Activated T-cell treated with anti-CD3 and anti-CD28 coated beads, Interleukin-2, amount 50 U/mL, for 72 hours (primary cell): ENCODE measurements at places on chromosomes 3 and 15. TPM values are rescaled to one million over a fixed set of nuclear protein-coding genes. Genes with fewer than 3 reads are reported as not detected.

DNA sequence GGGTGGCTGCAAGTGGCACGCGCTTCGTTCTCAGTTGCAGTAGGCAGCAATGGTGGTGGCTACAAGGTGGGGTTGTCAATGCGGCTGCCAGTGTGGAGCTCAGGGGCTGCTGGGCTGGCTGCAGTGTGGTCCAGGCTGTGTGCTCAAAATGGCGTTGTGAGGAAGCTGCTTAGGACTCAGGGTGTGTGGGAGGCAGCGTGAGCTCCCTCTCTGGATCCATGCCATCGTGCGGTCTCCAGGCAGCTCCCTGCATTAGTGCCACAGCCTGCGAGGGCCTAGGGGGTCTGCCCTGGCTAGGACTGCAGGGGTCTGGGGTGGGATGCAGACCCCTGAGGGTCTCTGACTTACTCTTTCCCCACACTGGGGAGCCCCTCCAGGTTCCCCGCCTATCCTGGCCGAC, 397.2 kb downstream of the OCA2 start:
- H3K36me3 ChIP-seq, result no peaks in the 10 kb centered on the region
- no peak overlapping the region for H3K4me3 ChIP-seq
- H3K27ac ChIP-seq, result no peak overlapping the region
- no peak for DNase-seq
- H3K4me1 ChIP-seq, result no peaks in the 10 kb centered on the region

DNA sequence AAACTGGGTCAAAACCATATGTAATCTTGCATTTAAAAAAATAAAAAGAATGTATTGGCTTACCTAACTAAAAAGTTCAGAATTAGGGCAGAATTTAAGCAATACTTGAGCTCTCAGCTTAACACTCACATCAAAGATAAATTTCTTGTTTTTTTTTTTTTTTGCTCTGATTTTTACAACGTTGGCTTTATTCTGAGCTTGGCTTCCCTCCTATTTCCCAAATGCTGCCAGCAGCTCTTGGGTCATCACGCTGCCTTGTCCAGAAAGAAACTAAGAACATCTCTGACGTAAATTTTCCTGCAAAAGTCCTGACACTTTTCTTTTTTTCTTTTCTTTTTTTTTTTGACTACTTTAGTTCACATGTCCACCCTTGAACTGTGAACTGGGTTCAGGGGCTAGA, 150.6 kb upstream of the TGFBR2 start:
- H3K27me3 ChIP-seq, result no peaks in the 10 kb centered on the region
- H3K36me3 ChIP-seq, result peaks cover 4% of the 10 kb centered on the region
- H3K27ac ChIP-seq, result no peak overlapping the region
- no peak overlapping the region for H3K4me3 ChIP-seq
- H3K4me1 ChIP-seq, result peaks cover 18% of the 10 kb centered on the region
- DNase-seq, result no peak

GRCh38 chr3:165254812-165255211, 58.6 kb upstream of the SLITRK3 start:
- H3K27me3 ChIP-seq, result no peaks in the 10 kb centered on the region
- no peaks in the 10 kb centered on the region for H3K4me1 ChIP-seq
- no peak for DNase-seq

GRCh38 chr3:176469694-176470205, 727.5 kb downstream of the TBL1XR1 start:
- H3K4me1 ChIP-seq, result no peaks in the 10 kb centered on the region
- H3K4me3 ChIP-seq, result no peak overlapping the region
- no peak overlapping the region for H3K27ac ChIP-seq
- no peaks in the 10 kb centered on the region for H3K36me3 ChIP-seq
- no peaks in the 10 kb centered on the region for H3K27me3 ChIP-seq

DNA sequence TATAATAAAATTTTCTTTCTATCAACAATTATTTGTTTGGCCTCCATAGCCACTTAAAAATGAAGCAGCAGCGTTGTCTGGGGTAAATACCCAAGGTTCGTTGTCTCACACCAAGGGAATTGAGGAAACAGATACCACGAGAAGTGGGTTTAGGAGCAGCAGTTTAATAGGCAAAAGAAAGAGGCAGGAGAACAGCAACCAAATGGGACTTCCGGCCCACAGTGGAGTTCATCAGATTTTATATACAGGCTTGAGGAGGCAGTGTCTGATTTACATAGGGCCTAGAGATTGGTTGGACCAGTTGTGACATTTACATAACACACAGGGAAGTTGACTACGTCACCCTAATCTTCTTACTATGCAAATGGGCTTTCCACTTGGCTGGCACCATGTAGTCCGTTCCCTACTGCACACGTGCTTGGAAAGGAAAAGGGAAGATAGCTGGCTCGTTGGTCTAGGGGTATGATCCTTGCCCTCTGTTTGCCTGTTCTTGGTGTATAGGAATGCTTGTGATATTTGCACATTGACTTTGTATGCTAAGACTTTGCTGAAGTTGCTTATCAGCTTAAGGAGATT, 61.5 kb upstream of the SETMAR start:
- no peaks in the 10 kb centered on the region for H3K36me3 ChIP-seq
- DNase-seq, result no peak
- no peaks in the 10 kb centered on the region for H3K4me1 ChIP-seq
- H3K27me3 ChIP-seq, result no peaks in the 10 kb centered on the region
- H3K27ac ChIP-seq, result no peak overlapping the region

GRCh38 chr3:118968111-118968510, 66.5 kb downstream of the IGSF11 start:
- no peaks in the 10 kb centered on the region for H3K36me3 ChIP-seq
- no peak for DNase-seq
- H3K27ac ChIP-seq, result peak overlapping the region; percentile 14
- no peak overlapping the region for H3K4me3 ChIP-seq
- H3K4me1 ChIP-seq, result no peaks in the 10 kb centered on the region
- peaks cover 7% of the 10 kb centered on the region for H3K27me3 ChIP-seq

GRCh38 chr3:52119826-52120225, 34.4 kb downstream of the POC1A start:
- no peak for DNase-seq
- H3K36me3 ChIP-seq, result peaks cover 1% of the 10 kb centered on the region
- H3K27me3 ChIP-seq, result no peaks in the 10 kb centered on the region
- no peak overlapping the region for H3K4me3 ChIP-seq
- H3K27ac ChIP-seq, result no peak overlapping the region
- H3K4me1 ChIP-seq, result no peaks in the 10 kb centered on the region

DNA sequence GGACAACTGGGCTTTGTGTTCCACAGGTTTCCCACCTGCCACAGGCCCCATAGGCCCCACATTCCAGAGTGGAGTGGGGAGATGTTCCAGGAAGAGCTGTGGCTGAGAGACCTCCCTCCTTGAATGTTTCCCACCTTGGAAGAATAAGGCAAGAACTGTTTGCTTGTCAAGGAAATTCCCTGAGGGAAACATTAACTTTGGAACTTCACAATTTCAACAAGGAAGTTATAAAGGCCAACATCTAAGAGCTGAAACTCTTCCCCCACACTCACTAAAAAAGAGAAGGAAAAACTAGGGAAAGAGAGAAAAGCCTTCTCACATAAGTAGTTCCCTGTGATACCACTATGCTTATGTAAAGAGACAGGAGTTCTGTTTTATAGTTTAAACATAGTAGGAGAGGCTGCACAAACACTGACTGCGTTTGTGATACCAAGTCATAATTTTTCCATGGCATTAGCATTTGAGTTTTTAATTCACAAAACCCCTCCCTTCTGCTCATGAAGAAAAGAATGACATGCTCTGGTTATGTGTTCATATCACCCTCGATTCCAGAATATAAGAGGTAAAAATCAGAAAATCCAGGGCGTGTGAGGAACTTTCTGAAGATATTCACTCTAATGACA, 39.8 kb upstream of the SPRED1 start:
- H3K36me3 ChIP-seq, result no peaks in the 10 kb centered on the region
- H3K4me1 ChIP-seq, result peaks cover 4% of the 10 kb centered on the region
- DNase-seq, result no peak
- no peak overlapping the region for H3K27ac ChIP-seq
- H3K4me3 ChIP-seq, result no peak overlapping the region

DNA sequence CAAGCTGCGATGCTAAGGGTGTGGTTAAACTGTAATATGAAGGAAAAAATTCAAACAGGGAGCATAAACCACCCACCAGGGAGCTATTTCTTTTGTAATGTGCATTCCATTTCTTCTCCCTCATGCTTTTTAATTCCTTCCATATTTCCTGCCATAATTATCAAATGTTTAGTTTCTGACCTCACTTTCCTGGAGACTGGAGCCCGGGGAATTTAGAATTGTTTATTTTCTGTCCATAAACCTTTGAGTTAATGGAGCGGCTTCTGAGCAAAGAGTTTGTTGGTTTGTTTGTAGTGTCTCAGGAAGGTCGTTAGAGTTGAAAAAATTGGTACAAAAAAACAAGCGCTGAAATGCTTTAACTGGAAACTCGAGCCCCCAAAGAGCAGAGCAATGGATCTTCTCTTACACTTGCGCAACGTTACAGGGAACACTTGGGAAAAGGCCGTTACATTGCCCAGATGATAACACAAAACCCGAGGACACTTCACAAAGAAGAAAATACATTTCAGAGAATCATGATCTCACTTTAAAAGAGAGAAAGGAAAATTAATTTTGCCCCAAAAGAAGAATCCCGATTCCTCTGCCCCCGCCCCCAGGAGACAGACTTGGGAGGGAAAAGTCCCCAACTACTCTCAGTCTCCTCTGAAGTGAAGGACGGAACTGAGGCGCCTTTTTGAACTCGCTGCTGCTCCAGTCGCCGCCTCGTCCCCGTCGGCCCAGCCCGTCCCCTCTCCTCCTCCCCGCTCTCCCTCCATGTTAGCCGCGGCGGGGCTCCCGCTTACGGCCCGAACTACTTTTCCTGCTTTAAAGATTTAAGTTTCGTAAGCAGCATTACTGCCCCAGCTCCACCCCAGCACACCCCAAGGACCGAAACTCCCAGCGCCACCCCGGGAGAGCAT, 842 bp downstream of the FSTL1 start:
- H3K4me1 ChIP-seq, result peaks cover 9% of the 10 kb centered on the region
- DNase-seq, result peak; percentile 5
- H3K4me3 ChIP-seq, result peak overlapping the region; percentile 87
- peaks cover 61% of the 10 kb centered on the region for H3K27me3 ChIP-seq
- no peak overlapping the region for H3K27ac ChIP-seq

GRCh38 chr3:151147299-151147698, 55.7 kb downstream of the GPR171 start:
- H3K4me1 ChIP-seq, result peaks cover 12% of the 10 kb centered on the region
- no peak overlapping the region for H3K4me3 ChIP-seq
- no peak for DNase-seq
- H3K27ac ChIP-seq, result no peak overlapping the region
- H3K27me3 ChIP-seq, result peaks cover 6% of the 10 kb centered on the region
- no peaks in the 10 kb centered on the region for H3K36me3 ChIP-seq

DNA sequence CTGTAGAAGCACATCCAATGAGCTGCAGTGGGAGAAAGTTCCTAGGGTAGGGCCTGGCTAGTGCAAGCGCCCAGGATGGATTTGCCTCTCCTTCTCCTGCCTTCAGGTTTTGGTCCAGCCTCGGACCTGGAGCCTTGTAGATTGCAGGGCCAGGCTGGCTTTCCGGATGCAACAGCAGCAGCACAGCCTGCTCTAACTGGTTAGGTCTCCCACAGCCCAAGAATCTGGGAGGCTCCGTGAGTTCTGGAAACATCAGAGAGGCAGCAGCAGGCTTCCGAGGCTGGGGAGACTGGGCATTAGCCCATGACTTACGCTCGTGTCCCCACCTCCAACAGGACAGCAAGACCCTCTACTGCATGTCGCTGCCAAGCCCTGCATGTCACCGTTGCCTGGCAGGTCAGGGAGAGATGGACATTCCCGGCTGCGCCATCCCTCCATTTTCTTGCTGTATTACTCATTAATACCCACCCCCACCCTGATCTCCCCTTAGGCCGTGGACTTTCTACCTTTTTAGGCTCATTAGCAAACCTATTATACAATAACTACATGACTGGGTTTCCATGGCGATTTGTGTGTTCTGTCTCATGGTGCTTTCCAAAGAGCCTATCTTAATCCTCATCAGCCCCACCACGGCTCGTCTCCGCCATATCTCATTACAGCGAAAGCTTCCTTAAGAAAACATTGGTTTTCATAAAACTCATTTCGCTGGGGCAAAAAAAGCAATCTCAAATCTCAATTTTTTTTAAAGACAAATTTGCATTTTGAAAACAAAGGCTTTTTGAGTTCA, 40.9 kb upstream of the RGMA start:
- no peak overlapping the region for H3K27ac ChIP-seq
- H3K4me3 ChIP-seq, result no peak overlapping the region
- no peaks in the 10 kb centered on the region for H3K4me1 ChIP-seq
- no peaks in the 10 kb centered on the region for H3K36me3 ChIP-seq
- H3K27me3 ChIP-seq, result no peaks in the 10 kb centered on the region
- no peak for DNase-seq

- no peaks in the 10 kb centered on the region for H3K27me3 ChIP-seq
- no peaks in the 10 kb centered on the region for H3K4me1 ChIP-seq
- no peak overlapping the region for H3K27ac ChIP-seq
- H3K4me3 ChIP-seq, result no peak overlapping the region
- DNase-seq, result no peak
Observed at GRCh38 chr15:47265686-47266085, 451.6 kb upstream of the SEMA6D start.

ADAMTS17 gene
- total RNA-seq, result 2.6 TPM

- no peaks in the 10 kb centered on the region for H3K36me3 ChIP-seq
- H3K4me1 ChIP-seq, result peaks cover 5% of the 10 kb centered on the region
- DNase-seq, result peak; percentile 61
- no peak overlapping the region for H3K27ac ChIP-seq
- H3K27me3 ChIP-seq, result no peaks in the 10 kb centered on the region
- H3K4me3 ChIP-seq, result no peak overlapping the region
Observed at GRCh38 chr3:48739955-48740823, 23.2 kb upstream of the IP6K2 start.

CCR2 gene
- total RNA-seq, result not detected

DNA sequence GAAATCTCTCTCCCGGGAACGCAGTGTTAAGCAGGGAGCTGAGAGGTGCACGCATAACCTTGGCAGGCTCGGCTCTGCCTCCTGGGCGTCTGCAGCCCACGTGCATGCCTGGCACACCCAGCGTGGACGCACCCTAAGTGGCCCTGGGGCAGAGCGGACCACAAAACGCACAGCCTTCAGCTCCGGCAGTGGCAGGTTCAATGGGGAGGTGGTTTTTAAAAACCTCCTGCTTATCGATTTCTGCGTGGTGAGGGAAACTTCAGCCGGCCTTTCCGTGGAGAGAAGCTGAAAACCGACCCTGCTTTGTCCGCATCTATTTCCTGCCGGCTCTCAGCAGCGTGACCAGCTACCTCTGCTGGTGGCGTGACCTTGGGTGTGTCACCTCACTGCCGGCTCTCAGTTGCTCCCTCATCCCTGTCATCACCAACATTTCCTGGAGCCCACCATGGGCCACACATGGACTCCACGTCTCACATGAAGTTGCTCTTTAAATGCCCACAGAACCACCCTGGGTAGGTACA, 134.8 kb upstream of the MEF2A start:
- no peak overlapping the region for H3K4me3 ChIP-seq
- DNase-seq, result no peak
- no peaks in the 10 kb centered on the region for H3K27me3 ChIP-seq
- H3K4me1 ChIP-seq, result peaks cover 40% of the 10 kb centered on the region
- H3K36me3 ChIP-seq, result no peaks in the 10 kb centered on the region
- H3K27ac ChIP-seq, result no peak overlapping the region

GRCh38 chr15:65338823-65339222, 34.3 kb downstream of the RNU5B-1 start:
- no peaks in the 10 kb centered on the region for H3K4me1 ChIP-seq
- DNase-seq, result no peak
- no peaks in the 10 kb centered on the region for H3K36me3 ChIP-seq
- H3K27ac ChIP-seq, result no peak overlapping the region

KCNMB3 gene
- 0.46 TPM for total RNA-seq
